ENCODE measurements at places on chromosomes 7 and 10.
A peak's percentile ranks its signal among the peaks of the same experiment; 100 is the strongest.

GRCh38 chr10:103921248-103921647 is 3.3 kb upstream of the STN1 start:
- no peak for DNase-seq

GRCh38 chr10:84607523-84607922 is 279.1 kb downstream of the CCSER2 start:
- no peak for DNase-seq

- no peak for DNase-seq
Observed at GRCh38 chr10:1548146-1548545, 189.2 kb downstream of the ADARB2 start.

GRCh38 chr10:123926401-123927264 is 35.0 kb upstream of the CPXM2 start:
- DNase-seq, result no peak

DNA sequence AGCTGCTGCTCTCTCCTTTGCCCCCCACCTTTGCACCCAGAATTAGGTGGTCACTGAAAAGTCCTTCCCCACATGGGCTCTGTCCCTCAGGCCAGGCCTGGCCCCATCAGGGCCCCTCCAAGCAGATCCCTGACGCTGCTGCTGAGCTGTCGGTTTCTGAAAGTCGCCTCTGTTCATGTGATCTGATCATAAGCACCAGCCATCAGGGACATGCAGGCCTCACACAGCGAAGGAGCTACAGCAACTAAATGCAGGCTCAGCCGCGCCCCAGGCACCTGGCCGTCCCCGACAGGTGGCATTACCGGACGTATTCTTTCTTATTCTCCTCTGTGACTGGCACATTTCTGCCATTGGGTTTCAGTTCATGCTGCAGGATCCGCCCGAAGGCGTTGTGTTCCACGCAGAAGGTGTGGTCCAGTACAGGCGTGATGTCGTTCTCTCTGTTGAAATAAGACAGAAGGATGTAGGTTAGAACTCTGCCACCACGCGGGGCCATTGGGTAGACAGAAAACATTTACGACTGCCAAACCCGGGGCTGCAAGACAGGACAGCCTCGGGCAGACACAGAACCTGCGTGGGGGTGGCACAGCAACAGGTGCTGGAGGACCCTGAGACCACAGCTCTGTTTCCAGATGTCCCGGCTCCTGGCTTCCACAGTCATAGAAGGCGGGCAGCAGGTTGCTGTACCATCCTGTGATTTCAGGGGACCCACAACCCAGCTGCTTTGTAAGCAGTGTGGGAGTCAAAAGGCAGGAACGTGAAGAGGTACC is 105.6 kb downstream of the SMURF1 start:
- no peak for DNase-seq

DNA sequence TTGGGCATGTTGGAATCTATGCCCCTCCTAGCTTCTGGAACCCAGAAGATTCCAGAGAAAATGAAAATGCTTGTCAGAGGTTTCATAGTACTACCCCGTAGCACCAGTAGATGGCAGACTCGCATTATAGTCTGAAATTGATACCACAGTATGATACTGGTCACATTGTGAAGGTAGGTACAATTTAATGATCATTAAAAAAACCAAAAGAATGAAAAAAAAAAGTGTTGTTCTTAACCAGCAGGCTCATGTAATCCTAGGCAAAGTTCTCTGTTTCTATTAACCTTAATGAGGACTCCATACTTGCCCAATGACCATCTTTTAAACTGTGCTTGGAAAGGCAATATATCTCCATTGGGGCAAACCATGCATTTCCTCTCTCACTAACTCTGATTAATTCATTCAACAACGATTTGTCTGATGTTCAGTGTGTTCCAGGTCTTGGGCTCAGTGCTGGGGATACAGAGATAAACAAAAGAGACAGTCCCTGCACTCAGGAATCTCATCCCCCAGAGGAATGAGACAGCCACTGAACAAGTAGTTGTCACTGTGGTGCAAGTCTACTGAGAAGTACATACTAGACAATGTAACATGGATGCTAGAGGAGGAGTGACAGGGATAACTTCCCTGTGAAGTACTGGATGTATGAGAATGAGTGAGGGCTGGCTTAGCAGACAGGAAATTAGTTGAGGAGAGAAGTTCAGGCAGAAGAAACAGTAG is 223.5 kb upstream of the PHYHIPL start:
- DNase-seq, result no peak

DNA sequence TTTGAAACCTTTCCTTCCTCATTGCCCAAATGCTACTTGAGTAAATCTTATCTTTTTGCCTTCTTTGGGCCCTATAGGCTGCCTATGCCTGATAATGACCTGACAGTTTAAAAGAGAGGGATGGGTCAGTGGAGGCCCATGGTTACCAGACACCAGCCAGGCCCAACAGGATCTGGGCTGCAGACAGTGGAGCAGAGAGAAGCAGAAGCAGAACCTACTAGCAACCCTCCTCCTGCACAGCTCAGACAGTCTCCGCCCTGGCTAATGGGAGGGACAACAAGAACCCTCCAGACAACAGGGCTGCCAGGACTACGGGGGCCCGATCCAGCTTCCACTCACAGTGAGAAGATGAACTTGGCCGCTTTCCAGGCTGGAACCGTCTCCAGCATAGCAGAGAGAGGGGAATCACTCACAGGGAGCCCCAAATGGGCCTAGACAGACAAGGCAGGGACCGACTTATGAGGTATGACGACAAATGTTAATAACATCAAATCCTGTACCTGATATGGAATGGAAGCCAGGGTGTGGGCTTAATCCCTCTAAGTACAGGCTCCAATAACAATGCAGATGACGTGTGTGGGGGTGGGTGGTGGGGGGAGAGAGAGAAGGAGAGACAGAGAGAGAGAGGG is 31.7 kb upstream of the DGKI start:
- no peak for DNase-seq

DNA sequence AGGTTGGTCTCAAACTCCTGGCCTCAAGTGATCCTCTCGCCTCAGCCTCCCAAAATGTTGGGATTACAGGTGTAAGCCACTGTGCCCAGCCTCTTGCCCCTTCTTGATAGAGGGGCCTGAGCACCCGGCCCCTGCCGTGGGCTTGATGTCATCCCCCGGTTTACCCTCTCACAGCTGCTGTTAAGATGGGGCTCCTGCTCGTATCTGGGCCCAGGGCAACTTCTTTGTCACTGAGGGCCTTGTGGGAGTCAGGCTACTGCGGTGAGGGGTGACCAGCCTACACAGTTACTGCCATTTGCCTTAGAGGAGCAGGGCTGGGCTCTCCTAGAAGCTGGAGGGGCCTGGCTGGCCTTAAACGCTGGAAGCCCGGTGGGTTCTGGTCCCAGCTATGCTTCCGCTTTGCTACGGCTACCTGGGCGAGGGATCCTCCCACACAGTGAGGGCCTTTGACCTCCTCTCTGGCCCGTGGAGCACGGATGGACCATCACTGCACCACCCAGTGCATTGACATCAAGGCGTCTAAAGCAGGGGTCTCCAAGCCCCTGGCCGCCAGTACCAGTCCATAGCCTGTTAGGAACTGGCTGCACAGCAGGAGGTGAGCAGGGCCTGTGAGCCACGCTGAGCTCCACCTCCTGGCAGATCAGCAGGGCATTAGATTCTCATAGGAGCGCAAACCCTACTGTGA is 1.1 kb upstream of the TMEM130 start:
- DNase-seq, result no peak

GRCh38 chr7:1397491-1398327 is 61.6 kb downstream of the MICALL2 start:
- DNase-seq, result no peak

DNA sequence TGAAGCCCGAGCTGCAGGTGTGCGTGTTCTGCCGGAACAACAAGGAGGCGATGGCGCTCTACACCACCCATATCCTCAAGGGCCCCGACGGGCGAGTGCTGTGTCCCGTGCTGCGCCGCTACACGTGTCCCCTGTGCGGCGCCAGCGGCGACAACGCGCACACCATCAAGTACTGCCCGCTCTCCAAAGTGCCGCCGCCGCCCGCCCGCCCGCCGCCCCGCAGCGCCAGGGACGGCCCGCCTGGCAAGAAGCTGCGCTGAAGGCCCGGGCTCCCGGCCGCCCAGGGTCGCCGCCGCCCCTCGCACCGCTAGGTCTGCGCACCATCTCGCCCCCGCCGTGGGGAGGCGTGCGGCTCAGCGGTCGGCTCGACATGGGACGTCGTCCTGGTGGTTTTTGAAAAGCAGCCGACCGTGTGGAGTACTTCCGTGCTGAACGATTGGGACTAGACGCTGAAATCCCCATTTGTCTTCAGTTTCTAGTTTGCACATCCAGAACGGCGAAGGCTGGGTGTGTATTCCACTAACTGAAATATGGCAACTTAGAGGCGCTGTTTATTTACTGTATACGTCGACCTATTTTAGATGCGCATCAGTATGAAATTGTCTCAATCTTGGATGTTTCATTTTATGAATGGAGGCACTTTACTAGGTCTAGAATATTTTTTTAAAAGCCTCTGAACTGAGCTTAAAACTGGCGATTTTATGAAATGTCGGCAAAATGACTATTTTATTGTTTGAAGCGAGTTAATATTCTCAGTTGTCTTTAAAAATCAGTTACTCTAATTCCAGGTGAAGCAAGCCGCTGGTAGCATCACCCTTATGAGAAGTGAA is 1.1 kb downstream of the NANOS1 start:
- DNase-seq, result peak; percentile 27

DNA sequence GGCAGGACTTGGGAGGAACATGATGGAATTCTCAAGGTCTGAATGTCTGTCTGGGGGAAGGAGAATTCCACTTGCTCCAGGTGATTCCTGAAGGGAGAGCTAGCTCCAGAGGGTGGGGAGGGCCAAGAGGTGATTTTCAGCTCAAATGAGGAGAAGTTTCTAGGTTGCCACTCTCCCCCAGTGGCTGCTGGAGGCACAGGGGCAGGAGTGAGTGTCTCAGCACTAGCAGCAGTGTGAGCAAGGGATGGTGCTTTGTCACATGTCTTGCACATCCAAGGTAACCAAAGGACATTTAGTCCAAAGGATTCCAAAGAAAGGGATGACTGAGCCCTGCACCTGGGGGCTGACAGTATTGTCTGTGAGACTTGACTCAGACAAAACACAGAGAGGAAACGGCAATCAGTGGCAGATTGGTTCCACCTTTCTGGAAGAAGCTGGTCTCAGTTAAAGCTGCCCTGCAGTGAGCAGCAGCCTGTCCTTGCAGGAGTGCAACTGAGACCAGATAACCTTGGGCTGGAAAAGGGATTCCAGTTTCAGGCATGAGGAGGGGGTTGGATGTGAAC is 51.2 kb upstream of the PCBD1 start:
- DNase-seq, result no peak

DNA sequence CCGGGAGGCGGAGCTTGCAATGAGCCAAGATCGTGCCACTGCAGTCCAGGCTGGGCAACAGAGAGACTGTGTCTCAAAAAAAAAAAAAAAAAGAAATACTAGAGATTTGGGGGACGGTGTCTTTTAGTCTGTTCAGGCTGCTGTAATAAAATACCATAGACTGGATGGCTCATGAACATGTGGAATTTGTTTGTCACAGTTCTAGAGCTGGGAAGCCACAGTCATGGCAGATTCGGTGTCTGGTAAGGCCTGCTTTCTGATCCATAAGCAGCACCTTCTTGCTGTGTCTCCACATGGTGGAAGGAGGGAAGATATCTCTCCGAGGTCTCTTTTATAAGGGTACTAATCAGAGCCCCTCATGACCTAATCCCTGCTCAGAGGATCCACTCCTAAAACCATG is 102.7 kb upstream of the MKLN1 start:
- no peak for DNase-seq

GRCh38 chr10:86287966-86288579 is 78.5 kb downstream of the GRID1 start:
- DNase-seq, result no peak

- DNase-seq, result no peak
Observed at GRCh38 chr10:131946321-131946751, 35.4 kb downstream of the BNIP3 start.
